ENCODE measurements at places on chromosomes 16 and 17. TPM values are rescaled to one million over a fixed set of nuclear protein-coding genes. Genes with fewer than 3 reads are reported as not detected.

SCNN1G gene
- total RNA-seq, result not detected

PRM1 gene
- not detected for total RNA-seq

SPNS2 gene
- 6.7 TPM for total RNA-seq

SOX15 gene
- total RNA-seq, result 0.57 TPM

ST6GALNAC1 gene
- total RNA-seq, result not detected

ARHGDIG gene
- not detected for total RNA-seq

KCNH6 gene
- total RNA-seq, result not detected

RNF135 gene
- total RNA-seq, result 8.0 TPM

RNF43 gene
- total RNA-seq, result not detected

TMEM220 gene
- 1.7 TPM for total RNA-seq

SLC5A10 gene
- not detected for total RNA-seq

ZSCAN10 gene
- 0.39 TPM for total RNA-seq
